Right cardiac atrium (tissue), 5 donors: ENCODE measurements at places on chromosomes 3 and 15. TPM values are rescaled to one million over a fixed set of nuclear protein-coding genes. Genes with fewer than 3 reads are reported as not detected.

DNA sequence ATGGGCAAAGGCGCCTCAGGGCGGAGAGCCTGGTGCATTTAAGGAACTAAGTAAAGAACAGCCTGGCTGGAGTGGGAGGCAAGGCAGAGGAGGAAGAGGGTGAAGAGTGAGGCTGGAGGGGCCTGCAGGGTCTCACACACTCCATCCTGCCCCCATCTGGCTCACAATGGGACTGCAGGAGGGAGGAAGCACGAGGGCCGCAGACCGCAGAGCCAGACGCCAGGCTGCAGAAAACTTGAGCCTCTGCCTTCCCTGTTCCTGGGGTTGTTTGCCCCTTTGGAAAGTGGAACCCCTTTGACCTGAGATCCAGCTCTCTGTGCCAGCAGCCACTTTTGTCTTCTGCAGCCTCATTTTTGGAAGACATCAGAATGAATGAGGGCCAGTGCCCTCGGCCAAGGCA lies 138.0 kb downstream of the SRGAP3 start:
- peak; percentile 62 for DNase-seq

- peak; percentile 59 for DNase-seq
Measured at GRCh38 chr3:108914774-108915641, 38.7 kb downstream of the GUCA1C start.

DNA sequence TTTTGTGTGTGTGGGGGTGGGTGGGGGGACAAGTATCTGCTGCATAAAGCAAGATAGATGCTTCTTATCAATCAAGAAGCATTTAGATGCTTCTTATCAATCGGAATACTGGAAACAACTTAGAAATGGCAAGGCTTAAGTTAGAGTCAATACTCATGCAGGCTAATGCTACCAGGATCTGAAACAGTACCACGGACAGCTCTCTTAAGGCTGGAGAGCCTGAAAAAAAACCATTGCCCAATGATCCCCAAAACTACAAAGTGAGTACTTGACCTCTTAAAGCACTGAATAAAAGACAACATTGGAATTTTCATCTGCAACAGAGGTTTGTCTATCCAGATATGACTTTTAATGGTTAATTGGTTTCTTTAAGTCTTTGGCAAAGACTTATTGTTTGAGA lies 262.3 kb downstream of the GAP43 start:
- DNase-seq = no peak

- no peak for DNase-seq
Measured at GRCh38 chr3:114623420-114624046, 329.7 kb downstream of the TIGIT start.

GRCh38 chr15:39920510-39921273 lies 626 bp upstream of the GPR176 start:
- DNase-seq = peak; percentile 83

DNA sequence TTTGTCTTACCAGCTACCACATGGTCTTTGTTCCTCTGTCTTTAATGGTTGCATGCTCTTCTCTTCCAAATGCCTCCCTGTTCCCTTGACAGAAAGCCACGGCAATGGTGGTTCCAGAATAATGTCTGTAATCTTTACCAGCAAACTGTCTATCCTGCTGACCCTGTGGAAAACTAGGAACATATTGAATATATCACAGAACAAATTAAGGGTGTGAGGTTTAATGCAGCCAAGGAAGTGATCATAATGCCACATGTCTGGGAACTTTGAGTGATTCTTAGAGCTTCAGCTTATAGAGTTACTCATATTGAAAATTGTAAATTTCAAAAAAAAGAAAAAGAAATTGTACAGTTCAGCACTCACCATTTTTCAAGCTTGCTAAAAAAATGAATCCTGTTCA lies 282.9 kb upstream of the RARB start:
- no peak for DNase-seq

- no peak for DNase-seq
Measured at GRCh38 chr3:37670961-37671483, 190.7 kb upstream of the CTDSPL start.

- no peak for DNase-seq
Measured at GRCh38 chr3:57892423-57892822, 115.8 kb upstream of the FLNB start.

- peak; percentile 16 for DNase-seq
Measured at GRCh38 chr15:101038327-101039003, 119.3 kb downstream of the LRRK1 start.

DNA sequence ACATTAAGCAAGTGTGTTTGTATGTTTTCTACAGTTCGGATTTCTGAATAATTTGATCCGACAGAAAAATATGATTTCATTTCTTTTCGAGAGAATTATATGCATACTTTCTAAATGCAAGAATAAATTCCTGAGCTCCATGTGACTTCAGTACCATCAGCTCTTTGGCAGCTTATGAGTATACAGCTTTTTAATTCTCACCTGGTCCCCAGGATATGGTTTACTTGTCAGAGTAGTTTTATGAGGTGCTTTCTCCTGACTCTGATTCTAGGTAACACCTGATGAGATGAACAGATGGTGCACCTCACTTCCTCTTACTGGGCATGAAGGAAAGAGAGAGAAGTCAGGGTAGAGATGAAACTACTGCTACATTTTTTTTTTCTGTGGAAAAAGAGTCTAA lies 3.1 kb downstream of the HGD start:
- DNase-seq = no peak

SH3GL3 gene
- 2.0 TPM for total RNA-seq

ERC2 gene
- 3.8 TPM for total RNA-seq

RHOV gene
- not detected for total RNA-seq

RASGRP1 gene
- 1.4 TPM for total RNA-seq
